ENCODE measurements at places on chromosomes 1 and 21. TPM values are rescaled to one million over a fixed set of nuclear protein-coding genes. Genes with fewer than 3 reads are reported as not detected.

Gene UBL4B
- total RNA-seq = not detected

Gene SKI
- 19.7 TPM for total RNA-seq

Gene RPTN
- under 0.01 TPM for total RNA-seq

Gene PADI1
- total RNA-seq = 0.28 TPM

Gene A3GALT2
- not detected for total RNA-seq

Gene ARHGAP29
- total RNA-seq = 60.3 TPM

Gene SLC44A3
- total RNA-seq = 0.38 TPM
